ENCODE measurements at places on chromosomes 6 and 20.

DNA sequence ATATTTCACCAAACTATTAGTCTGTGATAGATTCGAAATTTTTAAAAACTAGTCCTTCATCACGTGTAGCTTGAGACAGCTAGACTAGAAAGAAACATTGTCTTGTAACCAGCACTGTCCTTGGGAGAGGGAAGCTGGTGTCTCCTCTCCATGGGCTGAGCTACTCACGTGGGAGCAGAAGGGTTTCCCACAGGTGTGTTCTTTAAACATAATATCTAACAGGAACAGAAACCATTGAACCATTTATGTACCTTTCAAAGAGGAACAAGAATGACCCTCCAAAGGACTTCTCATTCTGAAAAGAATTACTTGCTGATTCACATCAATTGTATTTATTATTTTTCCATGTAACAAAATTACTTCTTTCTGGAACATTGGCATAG is 72.4 kb upstream of the SYNJ2 start:
- no peak for DNase-seq

DNA sequence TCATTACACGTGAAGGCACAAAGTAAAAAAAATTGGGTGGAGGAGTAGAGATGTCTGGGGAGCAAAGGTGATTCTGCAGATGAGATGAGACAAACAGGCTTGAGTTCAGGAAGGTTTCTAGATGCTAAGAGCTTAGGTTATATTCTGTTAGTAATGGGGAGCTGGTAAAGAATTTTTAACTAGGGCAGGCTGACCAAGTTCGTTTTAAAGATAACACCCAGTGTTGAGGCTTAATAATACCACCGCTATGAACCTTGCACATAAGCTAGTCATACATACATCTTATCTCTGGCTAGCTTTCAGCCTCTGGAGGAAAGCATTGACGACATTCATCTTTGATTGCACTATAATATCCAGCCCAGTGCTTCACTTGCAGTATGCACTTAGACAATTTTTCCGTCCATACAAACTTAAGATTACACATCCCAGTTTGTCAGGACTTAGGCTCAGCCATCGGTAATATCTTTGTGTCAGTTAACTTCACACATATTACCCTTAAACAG is 12.1 kb downstream of the NHSL1 start:
- DNase-seq = no peak

GRCh38 chr20:38230957-38231526 is 29.5 kb downstream of the KIAA1755 start:
- no peak for DNase-seq

- peak; percentile 50 for DNase-seq
These were observed 51.7 kb downstream of the CHMP4B start for GRCh38 chr20:33862709-33863403.
